Stimulated activated CD8-positive, alpha-beta memory T cell treated with anti-CD3 and anti-CD28 coated beads, Interleukin-12 subunit alpha, Interleukin-12 subunit beta, amount 100 ng/mL, for 4 hours (primary cell): ENCODE measurements at places on chromosomes 2 and 18.

DNA sequence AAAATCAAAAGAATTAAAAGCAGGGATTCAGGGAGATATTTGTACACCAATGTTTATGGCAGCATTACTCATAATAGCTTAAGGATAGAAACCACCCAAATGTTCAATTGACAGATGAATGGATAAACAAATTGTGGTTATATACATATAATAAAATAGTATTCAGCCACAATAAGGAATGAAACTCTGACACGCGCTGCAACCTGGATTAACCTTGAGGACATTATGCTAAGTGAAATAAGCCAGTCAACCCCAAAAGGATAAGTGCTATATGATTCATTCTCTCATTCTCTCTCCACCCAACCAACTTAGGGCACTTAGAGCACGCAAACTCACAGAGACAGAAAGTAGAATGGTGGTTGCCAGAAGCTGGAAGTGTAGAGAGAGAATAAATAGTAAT is 216.8 kb upstream of the SLC14A2 start:
- no peak for DNase-seq

- DNase-seq = peak; percentile 4
These were observed 76.5 kb downstream of the CYBRD1 start for GRCh38 chr2:171598713-171599319.

DNA sequence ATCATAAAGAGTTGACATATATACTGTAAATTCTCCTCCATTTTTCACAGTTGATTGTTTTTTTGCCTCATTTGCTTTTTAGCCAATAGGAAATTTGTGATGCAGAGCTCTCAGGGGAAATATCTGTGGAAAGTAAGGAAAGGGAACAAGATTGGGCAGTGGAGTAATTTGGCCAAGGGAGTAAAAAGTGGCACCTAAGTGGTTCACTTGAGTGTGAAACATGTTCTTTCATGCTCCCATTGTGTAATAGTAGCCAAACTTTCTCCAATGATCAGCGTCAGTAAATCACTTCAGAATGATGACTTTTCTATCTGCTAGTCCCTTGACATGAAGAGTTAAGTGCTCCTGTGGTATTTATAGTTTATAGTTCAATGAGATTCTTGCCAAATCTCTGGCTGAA is 141.9 kb upstream of the KCNJ3 start:
- no peak for DNase-seq

- no peak for DNase-seq
These were observed 115.1 kb downstream of the KCNE4 start for GRCh38 chr2:223166983-223167650.

DNA sequence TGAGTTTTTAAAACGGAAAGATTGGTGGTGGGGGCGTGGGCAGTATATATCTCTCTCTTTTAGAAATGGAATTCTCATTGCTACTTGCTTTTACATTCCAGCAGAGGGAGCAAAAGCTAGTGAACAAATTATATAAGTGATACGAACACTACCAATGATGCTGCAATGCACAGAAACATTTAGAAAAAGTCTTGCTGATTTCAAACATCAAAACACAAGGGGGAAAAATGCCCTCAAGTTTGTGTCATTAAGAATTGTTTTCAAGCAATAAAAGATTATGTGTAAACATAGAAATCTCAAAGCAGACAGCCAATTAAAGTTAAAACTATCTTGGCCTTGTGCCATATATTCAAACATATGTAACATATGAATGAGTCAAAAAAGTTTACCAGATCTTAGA is 296.3 kb upstream of the KCNJ3 start:
- DNase-seq = no peak

DNA sequence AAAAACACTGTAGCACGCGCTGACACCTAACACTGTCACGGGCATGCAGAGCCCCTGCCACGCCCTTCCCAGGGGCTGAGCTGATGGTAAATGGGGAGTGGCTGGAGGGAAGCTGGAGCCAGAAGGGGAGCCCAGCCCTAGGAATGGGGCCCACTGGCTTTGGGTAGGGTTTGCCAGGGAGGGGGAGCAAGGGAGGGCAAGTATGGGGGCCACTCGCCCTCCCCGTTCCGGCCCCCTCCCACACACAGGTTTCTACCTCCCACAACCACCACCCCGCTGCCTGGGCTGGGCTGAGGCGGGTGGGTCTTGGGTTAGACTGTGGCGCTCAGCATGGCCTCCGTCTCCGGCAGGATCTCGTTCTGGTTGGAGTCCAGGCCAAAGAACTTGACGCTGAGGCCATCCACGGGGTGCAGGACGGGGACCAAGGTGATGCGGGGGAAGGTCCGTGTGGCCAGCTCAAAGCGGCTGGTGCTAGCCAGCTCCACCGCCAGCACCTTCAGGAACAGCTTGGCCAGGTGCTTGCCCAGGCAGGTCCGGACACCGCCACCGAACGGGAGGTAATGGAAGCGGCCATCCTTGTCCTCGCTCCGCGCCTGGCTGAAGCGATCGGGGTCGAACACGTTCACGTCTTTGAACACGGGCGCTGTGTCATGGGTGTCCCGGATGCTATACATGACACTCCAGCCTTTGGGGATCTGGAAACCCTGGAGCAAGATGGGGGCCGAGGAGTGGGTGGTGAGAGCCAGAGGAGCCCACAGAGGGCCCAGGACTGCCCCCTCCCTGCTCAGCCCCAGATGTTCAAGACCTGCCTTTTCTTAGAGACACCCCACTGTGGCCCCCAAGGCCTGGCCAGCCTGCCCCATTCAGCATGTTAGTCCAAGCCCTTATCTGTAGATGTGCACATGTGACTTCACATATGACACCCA is 15.5 kb downstream of the CYP26B1 start:
- no peak for DNase-seq

DNA sequence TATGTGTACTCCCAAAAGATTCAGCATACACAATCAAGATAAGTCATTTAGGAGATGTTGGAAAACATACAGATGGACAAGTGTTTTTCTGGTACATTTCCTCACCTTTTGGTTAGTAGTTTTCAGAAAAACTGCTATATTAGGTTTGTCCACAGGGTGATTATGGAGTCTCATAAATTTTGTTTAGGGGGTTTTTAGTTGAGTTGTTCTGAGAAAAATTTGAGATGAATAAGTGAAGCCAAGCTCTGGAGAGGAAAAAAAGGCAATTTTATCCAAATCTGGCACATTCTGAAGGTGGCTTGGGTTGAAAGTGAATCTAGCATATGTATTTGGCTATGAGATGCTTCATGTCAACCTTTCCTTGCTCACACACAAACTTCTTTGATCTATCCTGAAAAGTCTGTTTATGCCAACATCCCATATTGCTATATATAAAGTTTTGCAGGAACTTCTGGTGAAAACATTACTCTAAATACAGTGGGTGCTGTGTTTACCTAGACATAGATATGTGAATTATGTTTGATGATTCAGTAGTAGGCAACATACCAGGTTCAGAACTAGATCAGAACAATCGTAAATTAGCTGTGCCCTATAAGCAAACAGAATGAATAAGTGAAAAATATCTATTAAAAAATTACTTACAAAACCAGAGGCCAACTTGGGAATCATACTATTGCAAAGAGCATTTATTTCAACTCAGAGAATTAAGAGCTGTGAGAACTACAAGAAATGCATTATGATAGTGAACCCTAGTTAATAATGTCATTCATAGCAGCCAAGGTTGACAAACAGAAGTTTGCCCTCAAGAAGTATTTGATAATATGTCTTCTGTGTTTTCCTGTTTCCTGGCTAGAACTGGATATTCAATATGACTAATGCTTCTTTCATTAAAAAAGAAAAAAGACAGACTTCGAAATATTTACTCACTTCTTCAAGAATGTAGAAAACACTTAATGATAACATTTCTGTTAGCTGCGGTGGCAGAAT is 552.0 kb downstream of the IRS1 start:
- no peak for DNase-seq
